ENCODE measurements at places on chromosomes 3 and 15.

DNA sequence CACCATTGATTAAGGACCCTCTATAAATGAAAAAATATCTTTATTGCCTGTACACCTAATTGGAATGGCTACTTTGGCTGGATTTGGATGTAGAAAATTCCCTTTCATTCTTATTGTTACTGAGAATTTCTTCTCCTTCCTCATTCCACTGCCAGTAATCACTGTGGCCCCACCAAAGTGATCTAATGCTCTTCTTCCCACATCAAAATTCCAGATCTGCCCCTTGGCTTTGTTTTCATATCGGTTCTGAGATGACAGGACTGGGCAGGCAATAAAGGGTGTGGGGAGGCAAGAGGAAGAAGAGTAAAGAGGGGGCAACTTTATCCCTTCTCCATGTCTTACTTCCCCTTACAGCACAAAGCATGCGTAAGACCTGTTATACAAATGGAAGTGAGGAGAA, 2.1 kb downstream of the ANKUB1 start:
- no peak for DNase-seq

- no peak for DNase-seq
Measured at GRCh38 chr3:190005343-190006113, 115.2 kb downstream of the P3H2 start.

DNA sequence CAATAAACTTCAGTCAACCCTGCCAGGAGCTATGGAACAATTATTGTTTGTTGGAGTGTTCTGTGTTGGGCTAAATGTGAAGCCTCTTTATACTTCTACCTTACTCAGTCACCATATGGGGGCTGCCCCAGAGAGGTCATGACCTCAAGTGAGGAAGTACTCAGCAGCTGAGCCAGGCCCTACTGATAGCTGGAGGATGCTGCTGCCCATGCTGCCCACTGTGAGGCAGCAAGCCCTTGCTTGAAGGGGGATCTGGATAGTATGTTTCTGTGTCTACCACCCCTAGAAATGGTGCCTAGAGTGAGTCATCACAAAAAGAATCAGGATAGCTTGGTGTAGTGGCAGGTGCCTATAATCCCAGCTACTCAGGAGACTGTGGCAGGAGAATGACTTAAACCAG, 4.5 kb upstream of the RPL24 start:
- DNase-seq, result no peak

DNA sequence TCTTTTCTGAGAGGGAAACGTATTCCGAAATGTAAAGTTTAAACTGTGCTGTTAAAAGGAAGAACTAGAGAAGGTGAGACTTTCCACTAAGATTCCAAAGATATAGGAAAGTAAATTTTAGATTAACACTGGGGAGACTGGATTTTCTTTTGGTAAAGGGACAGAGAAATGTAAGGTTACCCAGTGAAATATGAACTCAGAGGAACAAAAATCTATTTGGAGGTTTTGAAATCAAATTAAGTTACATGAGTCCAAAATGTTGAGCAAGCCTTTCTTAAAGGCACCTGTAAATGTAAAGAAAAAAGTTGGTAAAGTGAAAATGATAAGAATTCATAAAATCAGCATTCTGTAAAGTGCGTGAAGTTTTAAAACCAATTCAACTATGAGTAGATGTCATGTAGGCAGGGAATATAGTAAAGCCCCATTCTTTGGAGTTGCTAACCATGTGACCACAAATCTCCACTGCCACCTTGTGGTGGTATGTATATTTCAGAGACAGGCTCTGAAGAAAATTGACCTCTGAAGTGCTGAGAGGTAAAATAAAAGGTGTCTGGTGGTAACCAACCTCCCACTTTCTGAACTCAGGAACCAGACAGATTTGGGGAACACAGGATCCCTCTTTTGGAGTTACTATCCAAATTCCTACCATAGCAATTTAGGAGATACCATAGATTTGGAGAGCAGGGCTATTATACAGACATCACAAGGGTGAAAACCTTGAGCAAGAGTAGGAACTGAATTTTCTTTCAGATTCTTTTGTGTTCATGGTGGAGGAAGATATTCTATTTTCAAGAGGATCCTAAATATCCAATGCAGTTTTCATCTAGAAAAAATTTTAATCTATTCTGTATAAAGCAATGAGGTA, 215.3 kb downstream of the ROBO2 start:
- DNase-seq, result no peak

- DNase-seq, result no peak
Measured at GRCh38 chr3:40366203-40367162, 20.5 kb upstream of the ENTPD3 start.

- DNase-seq, result no peak
Measured at GRCh38 chr15:82317091-82317489, 32.2 kb downstream of the GOLGA6L10 start.
